Activated CD4-positive, alpha-beta T cell treated with anti-CD3 and anti-CD28 coated beads, Interleukin-2, amount 50 U/mL, for 48 hours (primary cell): ENCODE measurements at places on chromosomes 6 and 20.

- no peak for DNase-seq
Measured at GRCh38 chr6:130070792-130071191, 52.4 kb downstream of the L3MBTL3 start.

GRCh38 chr20:22974354-22974753 is 60.8 kb upstream of the SSTR4 start:
- no peak for DNase-seq

GRCh38 chr6:48883116-48883515 is 579.9 kb downstream of the MMUT start:
- DNase-seq = no peak

- no peak for DNase-seq
Measured at GRCh38 chr20:16485401-16485800, 87.8 kb downstream of the KIF16B start.

DNA sequence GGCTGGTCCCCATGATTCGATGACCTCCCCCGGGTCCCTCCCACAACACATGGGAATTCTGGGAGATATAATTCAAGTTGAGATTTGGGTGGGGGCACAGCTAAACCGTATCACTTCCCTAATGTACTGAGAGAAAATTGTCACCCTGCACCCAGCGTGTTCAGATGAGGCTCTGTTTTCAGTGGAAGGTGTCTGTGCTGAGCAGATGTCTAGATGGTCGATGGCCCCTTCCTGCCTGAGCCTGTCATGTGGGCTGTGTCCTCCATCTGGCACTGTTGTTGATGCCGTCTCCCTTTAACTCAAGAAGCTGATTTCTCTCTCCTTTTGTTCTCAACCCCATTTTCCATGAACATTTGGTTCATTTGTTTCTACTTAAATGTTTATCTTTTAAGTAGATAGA is 37.0 kb downstream of the TMEM181 start:
- no peak for DNase-seq

- DNase-seq = no peak
Measured at GRCh38 chr20:61664556-61665320, 400.9 kb downstream of the TAF4 start.

- no peak for DNase-seq
Measured at GRCh38 chr6:105484238-105485161, 81.6 kb upstream of the PREP start.

GRCh38 chr6:152184573-152184916 is 377.1 kb downstream of the ESR1 start:
- DNase-seq = no peak

DNA sequence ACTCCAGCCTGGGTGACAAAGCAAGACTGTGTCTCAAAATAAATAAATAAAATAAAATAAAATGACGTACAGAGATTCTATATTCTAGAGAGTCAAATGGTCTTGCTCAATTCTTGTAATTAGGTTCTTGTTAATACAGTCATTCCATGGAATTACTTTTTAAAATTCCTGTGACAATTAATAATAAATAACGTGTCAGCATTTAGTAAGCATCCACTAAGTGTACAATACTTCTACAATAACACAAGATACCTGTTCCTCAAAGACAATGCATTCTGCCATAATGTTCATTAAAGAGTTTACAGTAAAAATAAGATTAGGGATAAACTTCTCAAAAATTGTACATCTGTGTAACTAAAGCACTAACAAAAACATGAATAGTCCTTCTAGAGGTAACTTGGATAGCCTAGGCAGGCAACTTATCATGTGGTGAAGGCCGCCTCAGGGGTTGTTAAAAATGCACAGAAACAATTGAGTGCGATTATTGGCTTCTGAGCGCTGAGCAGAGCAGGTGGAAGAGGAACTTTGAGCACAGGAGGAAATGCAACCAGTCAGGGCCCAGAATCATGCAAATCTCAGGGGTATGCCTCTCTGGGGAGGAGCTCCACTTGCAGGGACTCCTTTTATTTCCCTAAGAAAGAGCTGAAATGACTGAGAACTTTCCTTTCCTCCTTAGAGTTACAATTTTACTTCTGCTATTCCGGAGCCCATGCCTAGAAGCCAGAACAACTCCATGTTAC is 37.1 kb downstream of the QRSL1 start:
- no peak for DNase-seq

GRCh38 chr6:23523771-23524170 is 602.2 kb upstream of the NRSN1 start:
- DNase-seq = no peak

DNA sequence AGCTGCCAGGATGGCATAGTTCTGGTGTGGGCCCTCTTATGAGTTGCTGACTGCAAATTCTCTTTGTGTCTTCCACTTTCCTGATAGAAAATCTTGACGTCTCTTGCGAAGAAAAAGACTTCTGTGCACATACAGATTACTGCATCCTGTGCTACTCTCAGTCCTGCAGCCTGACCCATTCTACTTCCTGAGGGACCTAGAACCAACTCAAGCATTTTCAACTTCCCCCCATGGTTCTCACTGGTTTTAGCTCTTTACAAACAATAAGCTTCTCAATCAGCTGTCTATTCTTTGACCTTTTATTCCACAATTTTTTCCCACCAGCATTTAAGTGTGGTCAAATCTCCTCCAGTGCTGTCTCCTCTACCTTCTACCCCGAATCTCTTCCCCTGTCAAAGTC is 13.4 kb upstream of the KLHL32 start:
- DNase-seq = no peak

DNA sequence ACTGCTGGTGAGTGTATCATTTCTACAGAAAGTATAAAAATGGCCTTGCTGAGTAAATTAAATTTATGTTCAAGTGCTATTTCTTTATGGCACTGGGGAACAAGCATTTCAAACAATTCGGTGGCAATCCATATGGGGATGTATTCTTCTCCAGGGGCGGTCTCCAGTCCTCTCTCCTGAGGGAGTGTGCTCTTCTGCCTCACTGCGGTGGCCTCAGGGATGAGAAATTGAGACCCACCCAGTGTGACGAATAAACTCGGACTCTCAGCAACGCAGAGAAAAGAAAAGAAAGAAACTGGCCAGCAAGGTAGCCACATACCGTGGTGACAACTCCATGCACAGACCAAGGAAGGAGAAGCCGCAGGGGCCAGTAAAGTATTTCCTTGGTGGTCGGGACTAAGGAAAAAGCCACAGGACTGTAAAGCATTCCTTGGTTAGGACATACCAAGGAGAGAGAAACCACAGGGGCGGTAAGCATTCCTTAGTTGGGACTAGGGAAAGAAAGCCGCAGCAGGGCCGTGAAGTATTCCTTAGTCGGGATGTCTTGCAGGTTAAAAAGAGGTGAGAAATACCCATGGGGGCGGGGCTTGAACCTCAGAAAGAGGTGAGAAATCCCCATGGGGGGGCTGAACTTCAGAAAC is 13.6 kb upstream of the GOPC start:
- DNase-seq = no peak

DNA sequence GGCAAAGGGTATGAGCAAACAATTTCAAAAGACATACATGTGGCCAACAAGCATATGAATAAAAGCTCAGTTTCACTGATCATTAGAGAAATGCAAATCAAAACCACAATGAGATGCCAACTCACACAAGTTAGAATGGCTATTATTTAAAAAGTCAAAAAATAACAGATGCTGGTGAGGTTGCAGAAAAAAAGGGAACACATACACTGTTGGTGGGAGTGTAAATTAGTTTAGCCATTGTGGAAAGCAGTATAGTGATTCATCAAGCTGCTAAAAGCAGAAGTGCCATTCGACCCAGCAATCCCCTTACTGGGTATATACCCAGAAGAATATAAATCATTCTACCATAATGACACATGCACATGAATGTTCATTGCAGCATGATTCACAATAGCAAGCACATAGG is 6.7 kb upstream of the KHDC1L start:
- DNase-seq = no peak

DNA sequence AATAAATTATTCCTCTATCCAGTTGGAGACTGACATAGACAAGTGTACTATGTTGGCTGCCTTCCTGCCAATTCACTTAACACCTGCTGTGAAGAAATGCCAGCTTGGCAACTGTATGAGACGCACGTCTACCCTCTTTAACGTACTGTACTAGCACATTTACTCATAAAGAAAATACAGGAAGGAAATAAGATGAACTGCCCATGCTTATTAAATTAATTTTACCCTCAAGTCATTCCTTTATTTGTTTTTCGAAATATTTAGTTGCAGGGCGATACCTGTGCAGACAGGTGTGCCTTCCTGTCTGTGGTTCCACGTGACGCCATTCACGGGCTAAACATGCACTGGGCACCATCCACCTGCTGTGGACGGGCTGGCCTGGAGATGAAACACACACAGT is 52.0 kb downstream of the PSMG4 start:
- no peak for DNase-seq

DNA sequence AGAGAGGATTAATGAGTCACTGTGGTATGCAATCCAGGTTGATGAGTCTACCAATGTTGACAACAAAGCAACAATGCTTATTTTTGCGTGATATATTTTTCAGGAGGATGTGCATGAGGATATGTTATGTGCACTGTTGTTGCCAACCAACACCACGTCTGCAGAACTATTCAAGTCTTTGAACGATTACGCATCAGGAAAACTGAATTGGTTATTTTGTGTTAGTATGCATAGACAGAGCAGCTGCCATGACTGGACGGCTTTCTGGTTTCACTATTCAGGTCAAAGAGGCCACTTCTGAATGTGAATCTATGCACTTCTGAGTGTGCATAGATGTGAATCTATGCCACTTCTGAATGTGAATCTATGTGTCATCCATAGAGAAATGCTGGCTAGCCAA is 134.0 kb upstream of the GRIK2 start:
- no peak for DNase-seq

GRCh38 chr6:143236151-143236798 is 175.6 kb downstream of the AIG1 start:
- DNase-seq = no peak

GRCh38 chr20:64049060-64049877 is at the start of gene SOX18:
SOX18 (minus strand) TSS chr20:64049639; CDS start chr20:64049516, 123 bp downstream.
- peak; percentile 56 for DNase-seq

DNA sequence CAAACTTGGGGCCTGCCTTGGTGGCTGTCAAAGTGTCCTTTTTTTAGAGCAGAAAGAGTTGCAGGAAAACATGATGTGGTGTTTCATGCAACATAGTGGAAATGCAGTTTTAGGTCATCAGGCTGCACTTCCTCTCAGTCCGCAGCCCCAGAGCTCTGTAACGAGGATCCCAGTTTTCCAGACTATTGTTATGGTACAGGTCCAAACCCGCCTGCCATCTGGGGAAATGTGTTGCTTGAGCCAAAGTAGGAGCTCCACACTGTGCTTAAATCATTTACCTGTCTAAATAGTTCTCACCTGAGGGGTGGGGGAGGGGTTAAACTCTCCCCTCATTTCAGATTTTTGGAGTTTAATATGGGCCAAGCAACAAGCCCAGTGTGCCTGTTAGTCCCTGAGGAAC is 59.8 kb downstream of the GOPC start:
- DNase-seq = no peak
